ENCODE measurements at places on chromosomes 2 and 18.

GRCh38 chr18:53503914-53504441 is 720.5 kb downstream of the MBD2 start:
- DNase-seq = no peak

- no peak for DNase-seq
These were observed 151.1 kb downstream of the SMAD2 start for GRCh38 chr18:47779381-47779780.

DNA sequence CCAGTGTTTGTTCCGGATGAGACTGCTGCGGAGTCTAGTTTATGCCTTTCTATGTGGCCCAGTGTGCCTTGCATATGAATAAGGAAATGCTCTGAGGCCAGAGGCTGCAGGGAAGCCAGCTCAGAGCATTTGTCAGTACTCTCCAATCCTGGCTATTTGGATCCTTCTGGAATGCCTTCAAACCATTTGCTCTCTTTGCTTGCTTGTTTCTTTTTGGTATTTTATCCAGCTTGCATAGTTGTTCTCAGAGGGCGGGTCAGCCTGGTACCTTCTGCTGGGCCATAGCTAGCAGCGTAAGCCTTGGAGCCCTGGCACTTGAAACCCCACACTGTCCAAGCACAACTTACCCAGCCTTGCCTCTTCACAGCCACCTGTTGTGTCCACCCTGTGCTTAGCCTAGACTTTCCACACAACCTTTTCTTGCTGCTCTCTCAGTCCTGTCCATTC is 20.5 kb downstream of the CENPO start:
- no peak for DNase-seq

GRCh38 chr18:44901283-44901682 is 220.6 kb downstream of the SETBP1 start:
- no peak for DNase-seq

GRCh38 chr2:72040629-72041571 is 106.8 kb downstream of the CYP26B1 start:
- no peak for DNase-seq

DNA sequence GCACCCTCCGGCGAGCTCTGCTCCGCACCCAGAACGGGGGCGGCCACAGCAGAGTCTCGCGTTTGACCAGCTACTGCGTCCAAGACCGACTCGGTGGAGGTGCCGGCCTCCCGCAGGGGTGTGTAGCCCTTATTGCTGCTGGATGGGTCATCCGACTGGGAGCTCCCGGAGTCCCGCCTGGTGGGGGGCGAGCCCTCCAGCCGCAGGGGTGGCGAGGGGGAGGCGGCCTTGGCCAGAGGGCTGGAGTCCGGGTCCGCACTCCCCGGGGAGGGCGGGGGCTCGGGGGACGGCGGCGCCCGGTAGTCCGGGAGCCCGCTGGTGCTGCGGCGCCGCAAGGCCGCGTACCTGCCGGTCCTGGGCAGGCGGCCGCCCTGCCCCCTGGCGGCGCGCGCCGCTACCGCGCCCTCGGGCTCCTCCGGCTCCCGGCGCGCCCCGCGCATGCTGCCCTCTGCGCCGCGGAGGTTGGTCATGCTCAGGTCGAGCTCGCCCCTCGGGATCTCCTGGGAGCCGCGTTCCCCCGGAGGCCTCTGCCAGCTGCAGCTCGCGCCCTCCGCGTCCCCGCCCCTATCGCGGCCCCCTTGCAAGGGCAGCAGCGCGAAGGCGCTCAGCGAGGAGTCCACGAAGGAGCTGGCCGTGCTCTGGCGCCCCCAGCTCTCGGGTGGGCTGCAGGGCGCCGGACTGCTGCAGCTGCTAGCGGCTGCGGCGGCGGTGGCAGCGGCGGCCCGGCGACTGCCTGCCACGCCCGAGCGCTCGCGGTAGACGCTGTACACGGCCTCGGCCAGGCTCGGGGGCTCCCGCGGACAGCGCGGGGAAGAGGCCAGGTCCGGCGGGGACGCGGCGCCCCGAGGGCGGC is 4.8 kb downstream of the TMEM200C start:
- no peak for DNase-seq

DNA sequence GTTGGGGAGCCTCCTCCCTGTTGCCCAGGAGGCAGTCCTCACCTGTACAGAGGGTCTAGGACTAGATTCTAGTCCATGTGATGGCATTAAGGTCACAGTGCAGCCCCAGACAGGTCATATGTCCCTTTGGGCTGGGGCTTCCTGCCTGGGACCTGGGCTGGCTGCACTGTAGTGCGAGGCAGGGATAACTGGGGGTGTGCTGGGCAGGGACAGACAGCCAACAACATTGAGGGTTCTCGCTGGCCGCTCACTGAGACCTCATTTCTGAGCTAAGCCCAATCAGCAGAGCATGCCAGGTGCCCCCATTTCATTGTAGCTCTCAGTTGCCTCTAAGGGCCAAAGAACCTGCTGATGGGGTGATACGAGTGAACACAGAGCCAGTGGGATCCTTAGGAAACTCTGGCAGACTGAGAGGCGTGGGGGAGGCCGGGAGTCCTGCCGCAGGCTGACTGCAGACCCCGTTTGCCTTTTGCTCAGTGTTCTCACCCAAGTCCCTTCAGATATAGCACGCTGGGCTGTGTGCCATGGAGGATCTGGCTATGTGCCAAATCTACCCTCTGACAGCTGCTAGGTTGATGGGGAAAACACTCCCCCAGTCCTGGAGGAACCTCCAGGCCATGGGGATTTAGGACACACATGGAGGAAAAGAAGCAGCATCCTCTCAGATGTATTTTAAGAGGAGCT is 51.9 kb downstream of the DYSF start:
- DNase-seq = no peak

DNA sequence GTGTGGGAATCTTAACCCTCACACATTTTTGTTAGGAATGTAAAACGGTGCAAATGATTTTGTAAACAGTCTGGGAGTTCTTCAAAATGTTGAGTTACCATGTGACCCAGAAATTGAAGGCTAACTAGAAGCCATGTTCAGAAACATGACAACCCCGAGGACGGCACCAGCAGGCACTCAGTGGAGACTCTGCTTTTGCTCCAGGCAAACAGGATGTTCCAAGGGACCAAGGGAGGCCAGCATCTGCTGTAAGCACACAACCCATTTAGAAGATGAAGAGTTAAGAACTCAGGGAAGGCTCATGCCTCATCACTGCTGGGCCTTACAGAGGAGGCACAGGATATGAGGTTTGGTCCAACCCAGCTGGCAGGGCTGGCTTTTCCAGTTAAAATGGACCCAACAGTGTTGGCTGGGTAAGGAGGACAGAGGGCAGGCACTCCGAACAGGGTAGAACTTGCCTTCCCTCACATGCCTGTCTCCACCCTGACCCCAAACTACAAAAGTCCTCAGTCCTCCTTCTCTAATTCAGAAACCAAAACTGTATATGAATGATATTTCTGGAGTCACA is 23.6 kb downstream of the PARD6G start:
- DNase-seq = no peak

- no peak for DNase-seq
These were observed 254.5 kb downstream of the DSEL start for GRCh38 chr18:67261931-67262552.

DNA sequence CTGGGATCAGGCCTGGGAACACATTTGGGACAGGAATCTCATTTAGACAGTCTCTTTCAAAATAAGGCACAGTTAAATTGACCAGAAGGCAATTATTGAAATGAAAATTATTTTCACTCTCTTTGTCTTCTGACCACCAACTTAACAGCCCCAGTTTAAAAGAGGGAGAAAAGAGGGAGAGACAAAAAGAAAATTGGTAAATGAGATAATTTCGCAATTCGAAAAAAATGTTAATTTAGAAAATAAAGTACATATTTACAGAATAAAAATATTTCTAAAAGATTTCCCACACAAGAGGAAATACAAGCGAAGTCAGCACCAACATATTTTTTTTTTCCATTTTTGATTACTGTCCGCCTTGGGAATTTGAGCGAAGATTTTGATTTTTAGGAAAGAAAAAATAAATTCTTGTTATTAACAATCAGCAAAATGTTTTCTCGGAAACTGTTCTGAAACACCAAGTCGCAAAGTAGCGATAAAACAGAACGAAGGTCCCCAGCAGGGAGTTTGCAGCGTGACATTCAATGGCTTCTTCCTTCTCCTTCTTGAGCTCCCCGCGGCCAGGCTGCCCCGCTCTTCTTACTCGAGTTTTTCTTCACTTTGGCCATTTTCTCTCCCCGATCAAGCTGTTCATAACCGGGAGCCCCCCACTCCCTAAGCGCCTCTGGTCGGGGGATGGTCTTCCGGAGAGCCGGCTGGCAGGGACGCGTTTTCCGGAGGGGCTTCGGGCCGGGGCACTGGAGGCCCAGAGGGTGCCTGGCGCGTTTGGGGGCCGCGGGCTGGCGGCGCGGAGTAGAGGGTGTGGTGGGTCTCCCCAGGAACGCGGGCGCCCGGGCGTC is 5.0 kb downstream of the SP9 start:
- no peak for DNase-seq

- DNase-seq = no peak
These were observed 9.9 kb downstream of the GLI2 start for GRCh38 chr2:120745420-120746111.

GRCh38 chr18:48780201-48780912 is 170.4 kb downstream of the SMAD7 start:
- DNase-seq = no peak

Measured in stromal cell of bone marrow (primary cell).